ENCODE measurements at places on chromosomes 1 and 21.

GRCh38 chr1:89351597-89352311, 12.1 kb upstream of the GBP6 start:
- no peak for DNase-seq

GRCh38 chr1:203776636-203777035, 11.7 kb downstream of the LAX1 start:
- no peak for DNase-seq

DNA sequence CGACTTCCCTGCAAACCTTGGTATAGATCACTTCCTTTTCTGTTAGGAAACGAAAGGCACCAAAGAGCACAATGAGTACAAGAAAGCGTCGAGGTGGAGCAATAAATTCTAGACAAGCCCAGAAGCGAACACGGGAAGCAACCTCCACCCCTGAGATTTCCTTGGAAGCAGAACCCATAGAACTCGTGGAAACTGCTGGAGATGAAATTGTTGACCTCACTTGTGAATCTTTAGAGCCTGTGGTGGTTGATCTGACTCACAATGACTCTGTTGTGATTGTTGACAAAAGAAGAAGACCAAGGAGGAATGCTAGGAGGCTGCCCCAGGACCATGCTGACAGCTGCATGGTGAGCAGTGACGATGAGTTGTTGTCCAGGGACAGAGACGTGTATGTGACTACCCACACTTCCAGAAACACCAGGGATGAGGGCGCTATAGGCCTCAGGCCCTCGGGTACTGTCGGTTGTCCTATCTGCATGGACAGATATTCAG, 18.5 kb downstream of the FAM89A start:
- DNase-seq: no peak

DNA sequence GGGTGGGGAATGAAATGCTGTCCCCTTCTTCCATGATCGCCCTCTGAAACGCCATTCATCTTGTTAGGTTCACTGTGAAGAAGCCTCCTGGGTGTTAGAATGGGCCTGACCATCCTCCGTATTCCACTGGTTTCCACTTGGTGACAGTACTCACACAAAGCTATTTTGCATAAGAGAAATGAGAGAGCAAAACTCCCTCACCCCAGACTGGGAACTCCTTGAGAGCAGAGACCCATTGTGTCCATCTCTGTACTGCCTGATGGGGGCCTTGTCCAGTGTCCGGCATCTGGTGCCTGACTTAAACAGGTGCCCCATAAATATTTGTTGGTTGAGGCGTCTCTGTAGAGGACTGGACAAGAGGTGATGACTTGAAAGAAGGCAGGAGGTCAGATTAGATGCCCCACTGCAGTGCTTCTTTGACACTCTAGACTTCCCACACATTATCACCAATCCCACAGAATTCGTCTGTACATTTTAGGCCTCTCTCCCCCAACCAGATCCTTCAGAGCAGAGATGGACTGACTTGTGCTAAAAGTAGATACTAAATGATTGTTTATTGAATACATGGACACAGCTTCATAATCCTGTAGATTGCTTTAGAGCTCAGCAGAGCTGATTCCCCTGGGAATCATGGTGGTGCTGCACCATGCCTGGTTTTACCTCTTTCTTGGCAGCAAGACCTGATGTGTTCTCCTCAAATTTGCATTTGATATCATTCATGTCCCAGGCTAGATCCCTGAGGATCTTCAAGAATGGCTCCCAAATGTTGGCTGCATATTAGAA, 22.4 kb upstream of the KCNA2 start:
- no peak for DNase-seq

DNA sequence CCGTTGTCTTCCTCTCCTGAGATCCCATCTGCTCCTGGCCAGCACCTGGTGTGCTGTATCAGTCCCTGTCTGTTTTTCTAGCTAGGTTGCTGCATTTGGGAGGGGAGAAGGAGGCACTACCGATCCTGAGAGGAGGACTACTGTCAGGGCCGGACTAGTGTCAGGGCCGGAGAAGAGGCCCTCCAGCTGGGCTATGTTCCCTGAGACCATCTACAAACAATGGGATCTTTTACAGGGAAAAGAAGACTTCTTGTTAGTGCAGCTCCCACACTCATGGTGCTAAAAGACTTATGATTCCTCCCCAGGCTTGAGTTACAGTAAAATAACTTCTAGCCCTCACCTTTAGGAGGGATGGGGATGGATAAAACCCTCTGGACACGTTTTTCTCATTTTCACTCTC, 141.0 kb upstream of the TNR start:
- no peak for DNase-seq

GRCh38 chr21:27646691-27647090, 679.8 kb upstream of the ADAMTS5 start:
- DNase-seq: no peak
